Daoy (cell line): ENCODE measurements at places on chromosomes 6 and 20. TPM values are rescaled to one million over a fixed set of nuclear protein-coding genes. Genes with fewer than 3 reads are reported as not detected.

BACH2 gene
- total RNA-seq, result 0.46 and 0.60 TPM in 2 replicates

SIRPB1 gene
- 0.06 and 0.11 TPM in 2 replicates for total RNA-seq

RRAGD gene
- total RNA-seq, result 8.8 and 9.4 TPM in 2 replicates

FOXC1 gene
- total RNA-seq, result 5.9 and 7.0 TPM in 2 replicates

DDO gene
- 1.2 and 1.9 TPM in 2 replicates for total RNA-seq

DDR1 gene
- 12.7 and 25.0 TPM in 2 replicates for total RNA-seq

GABRR2 gene
- not detected in 2 replicates for total RNA-seq

B3GAT2 gene
- 0.29 TPM in 1 of 2 replicates, not detected in the other for total RNA-seq

BEND6 gene
- 8.1 and 9.0 TPM in 2 replicates for total RNA-seq

MYCT1 gene
- total RNA-seq, result 0.06 and 0.15 TPM in 2 replicates

APOM gene
- 0.18 and 1.4 TPM in 2 replicates for total RNA-seq
